Upper lobe of left lung (tissue), 6 donors: ENCODE measurements at places on chromosomes 5 and 9.

DNA sequence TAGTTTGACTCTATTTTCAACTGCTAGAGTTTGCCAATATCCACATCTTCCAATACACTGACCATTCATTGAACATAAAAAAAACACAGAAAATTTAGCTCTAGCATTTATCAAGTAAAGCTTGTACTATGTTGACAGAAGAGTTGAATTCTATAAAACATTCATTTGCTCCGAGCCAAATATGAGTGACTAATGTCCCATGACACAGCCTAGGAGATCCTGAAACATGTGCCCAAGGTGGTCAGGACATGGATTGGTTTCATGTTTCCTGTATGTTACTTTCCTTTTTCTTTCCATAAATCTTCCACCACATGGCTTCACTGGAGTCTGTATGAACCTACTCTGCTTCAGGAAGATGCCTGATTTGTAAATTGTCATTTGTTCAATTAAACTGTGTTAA lies 122.4 kb upstream of the PRDM9 start:
- DNase-seq = no peak
- H3K27me3 ChIP-seq = no peaks in the 10 kb centered on the region
- H3K4me3 ChIP-seq = no peak overlapping the region
- no peaks in the 10 kb centered on the region for H3K36me3 ChIP-seq
- H3K27ac ChIP-seq = no peak overlapping the region
- H3K4me1 ChIP-seq = no peaks in the 10 kb centered on the region

DNA sequence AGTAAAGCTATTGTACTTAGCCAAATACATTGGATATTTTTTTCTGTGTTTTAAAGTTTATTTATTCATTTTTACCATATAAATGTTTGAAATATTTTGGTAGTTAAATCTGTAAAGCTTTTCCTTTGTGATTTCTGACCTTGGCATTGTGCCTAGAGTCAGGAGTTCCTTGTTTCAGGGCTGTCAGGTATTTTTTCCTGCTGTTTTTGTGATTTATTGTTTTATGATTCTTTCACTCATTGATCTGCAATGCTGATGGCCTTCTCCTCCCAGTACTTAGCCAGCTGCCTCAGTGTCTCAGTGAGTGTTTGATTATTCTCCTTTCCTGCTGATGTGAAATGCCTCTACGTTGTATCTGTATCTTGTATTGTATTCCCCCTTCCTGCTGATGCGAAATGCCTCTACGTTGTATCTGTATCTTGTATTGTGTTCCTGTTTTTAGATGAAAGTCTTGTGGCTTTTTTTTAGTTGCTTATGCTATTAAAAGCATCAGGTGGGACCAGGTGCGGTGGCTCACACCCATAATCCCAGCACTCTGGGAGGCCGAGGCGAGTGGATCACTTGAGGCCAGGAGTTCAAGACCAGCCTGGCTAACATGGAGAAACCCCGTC lies 61.0 kb downstream of the EHMT1 start:
- no peaks in the 10 kb centered on the region for H3K36me3 ChIP-seq
- peaks cover 36% of the 10 kb centered on the region for H3K4me1 ChIP-seq
- no peak for DNase-seq
- no peak overlapping the region for H3K27ac ChIP-seq
- H3K27me3 ChIP-seq = no peaks in the 10 kb centered on the region
- no peak overlapping the region for H3K4me3 ChIP-seq

DNA sequence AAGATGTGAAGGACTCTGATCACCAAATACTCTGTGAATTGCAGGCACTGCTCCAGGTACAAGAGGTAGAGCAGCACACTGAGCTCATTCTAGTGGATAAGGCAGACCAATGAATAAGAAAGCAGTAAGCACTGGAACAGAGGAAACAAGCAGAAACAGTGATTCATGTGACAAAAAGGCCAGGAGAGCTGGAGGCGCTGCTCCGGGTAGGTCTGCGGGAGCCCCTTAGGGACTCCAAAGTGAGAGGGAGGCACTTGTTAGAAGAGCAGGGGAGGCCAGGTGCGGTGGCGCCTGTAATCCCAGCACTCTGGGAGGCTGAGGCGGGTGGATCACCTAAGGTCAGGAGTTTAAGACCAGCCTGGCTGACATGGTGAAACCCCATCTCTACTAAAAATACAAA lies 231.6 kb upstream of the NFIL3 start:
- H3K27ac ChIP-seq = no peak overlapping the region
- DNase-seq = no peak
- H3K4me1 ChIP-seq = no peaks in the 10 kb centered on the region
- no peaks in the 10 kb centered on the region for H3K36me3 ChIP-seq

GRCh38 chr9:34627716-34628655 lies 880 bp downstream of the ARID3C start:
- H3K4me3 ChIP-seq = no peak overlapping the region
- peaks cover 66% of the 10 kb centered on the region for H3K27me3 ChIP-seq
- H3K27ac ChIP-seq = no peak overlapping the region
- peaks cover 18% of the 10 kb centered on the region for H3K4me1 ChIP-seq
- no peaks in the 10 kb centered on the region for H3K36me3 ChIP-seq

- H3K4me3 ChIP-seq = no peak overlapping the region
- no peak for DNase-seq
- no peaks in the 10 kb centered on the region for H3K4me1 ChIP-seq
- no peaks in the 10 kb centered on the region for H3K27me3 ChIP-seq
- no peaks in the 10 kb centered on the region for H3K36me3 ChIP-seq
Measured at GRCh38 chr5:164663198-164663989, 1158.0 kb downstream of the MAT2B start.
